ENCODE measurements at places on chromosomes 12 and 14.

GRCh38 chr14:22752422-22752821 lies 14.1 kb upstream of the OXA1L start:
- DNase-seq = no peak

DNA sequence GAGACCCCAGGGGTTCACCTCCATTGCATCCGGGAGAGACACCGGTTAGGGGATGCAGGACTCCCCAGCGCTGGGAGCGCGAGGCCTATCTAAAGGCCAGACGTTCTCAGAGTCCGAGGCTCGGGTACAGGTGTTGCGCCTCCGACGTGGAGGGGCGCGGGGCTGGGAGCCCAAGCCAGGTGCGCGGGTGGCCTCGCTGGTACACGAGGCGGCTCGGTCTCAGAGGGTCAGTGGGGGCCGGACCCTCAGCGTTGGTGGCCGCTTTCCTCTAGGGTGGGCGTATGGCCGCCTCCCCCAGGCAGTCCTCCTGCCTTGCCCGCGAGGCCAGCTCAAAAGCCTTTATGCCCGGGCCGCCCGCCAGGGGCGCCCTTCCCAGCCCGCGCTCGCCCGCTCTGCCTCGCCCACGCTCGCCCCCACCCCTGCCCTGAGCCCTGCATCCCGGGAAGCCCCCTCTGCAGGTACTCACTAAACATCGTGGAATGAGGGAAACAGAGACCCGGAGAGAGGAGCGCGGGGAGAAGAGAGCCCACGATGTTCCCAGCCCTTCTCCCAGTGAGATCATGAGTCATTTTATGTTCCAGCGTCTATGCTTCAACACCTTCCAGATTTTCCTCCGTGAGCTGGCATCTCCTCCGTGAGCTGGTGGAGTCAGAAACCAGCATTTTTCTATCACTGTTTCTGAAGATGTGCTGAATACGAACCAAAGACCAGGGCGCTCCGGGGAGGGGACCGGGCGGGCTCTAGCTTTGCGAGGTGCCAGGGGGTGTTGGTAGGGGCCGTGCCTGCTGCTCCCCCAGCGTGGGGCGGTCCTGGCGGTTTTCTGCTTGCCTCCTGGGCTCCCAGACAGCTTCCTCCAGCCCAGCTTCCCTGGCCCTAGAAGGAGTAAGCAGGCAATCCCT lies 73.8 kb downstream of the DIO3 start:
- DNase-seq = no peak

DNA sequence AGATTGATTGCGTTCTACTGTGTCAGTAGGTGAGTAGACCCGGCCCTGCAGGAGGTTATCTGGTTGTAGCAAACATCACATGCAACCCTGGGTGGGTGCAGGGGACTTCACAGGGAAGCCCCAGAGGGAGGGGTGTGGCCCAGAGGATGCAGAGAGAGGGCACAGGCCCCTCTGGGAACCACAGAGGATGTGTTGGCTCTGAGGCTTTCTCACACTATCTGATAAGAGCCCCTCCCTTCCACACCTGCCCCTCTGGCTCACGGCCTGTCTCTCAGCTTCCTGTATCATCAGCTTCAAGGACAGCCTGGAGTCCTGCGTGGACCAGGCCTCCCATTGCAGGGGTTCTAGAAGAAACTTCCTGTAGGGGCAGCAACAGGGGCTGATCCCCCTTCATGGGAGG lies 101.9 kb downstream of the RIN3 start:
- DNase-seq = peak; percentile 74

GRCh38 chr14:50249136-50249775 lies 17.9 kb upstream of the SOS2 start:
- no peak for DNase-seq

DNA sequence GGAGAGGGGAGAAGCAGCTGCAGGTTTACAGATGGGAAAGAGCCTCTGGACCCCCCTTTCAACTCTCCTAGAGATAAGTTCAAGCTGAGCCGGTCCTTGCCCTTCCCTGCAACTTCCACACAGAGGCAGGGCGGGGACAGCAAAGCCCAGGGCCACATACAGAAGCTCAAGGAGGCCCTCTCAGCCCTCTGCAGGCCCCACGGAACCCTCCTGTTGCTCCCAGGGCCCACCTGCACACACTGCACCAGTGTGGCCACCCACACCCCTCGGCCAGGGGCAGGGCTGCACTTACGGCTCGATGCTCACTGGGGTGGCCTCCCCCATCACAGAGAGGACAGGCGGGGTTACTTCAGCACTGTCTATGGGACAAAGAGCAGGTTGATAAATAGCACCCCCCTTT lies 13.0 kb upstream of the PNMA1 start:
- DNase-seq = no peak

GRCh38 chr12:20567413-20567812 lies 127.7 kb upstream of the SLCO1C1 start:
- DNase-seq = no peak

DNA sequence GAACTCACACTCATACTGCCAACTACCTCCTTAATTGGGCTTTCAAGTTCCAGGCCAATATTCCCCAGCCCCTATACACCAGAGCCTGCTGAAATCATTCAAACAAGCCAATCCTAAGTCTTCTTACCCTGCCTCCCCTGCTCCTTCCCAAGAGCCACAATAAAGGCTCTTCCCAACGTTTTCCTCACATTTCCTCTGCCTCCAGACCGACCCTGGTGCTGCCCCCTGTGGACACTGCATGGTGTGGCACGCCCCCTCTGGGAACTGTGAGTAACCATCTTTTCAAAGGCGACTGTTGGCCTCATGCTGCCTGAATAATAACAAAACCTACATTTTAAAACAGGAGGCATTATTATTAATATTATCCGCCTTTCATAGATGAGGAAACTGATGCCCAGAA lies 111.6 kb upstream of the NOS1 start:
- DNase-seq = no peak

DNA sequence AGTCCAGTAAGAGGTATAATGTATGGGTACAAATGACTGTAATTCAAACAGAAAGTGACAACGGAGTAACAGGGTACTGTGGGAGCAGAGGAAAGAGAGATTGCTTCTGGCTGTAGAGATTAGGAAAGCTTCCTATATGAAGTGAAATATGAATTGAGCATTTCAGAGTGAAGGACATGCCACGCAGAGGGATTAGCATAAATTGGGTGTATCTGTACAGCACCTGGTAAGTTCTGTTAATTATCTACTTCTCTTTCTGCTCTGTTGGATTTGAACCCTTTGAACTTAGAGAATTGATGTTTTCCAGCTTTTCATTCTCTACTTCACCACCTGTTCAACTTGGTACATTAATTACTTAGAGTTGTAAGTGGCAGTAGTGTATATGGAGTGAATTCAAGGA lies 8.8 kb downstream of the STK38L start:
- DNase-seq = no peak

GRCh38 chr12:46608431-46609272 lies 217.1 kb downstream of the SLC38A4 start:
- DNase-seq = no peak

- no peak for DNase-seq
These were observed 6.6 kb downstream of the PPP4R4 start for GRCh38 chr14:94180655-94181271.

GRCh38 chr12:128690641-128691040 lies 133.1 kb downstream of the SLC15A4 start:
- no peak for DNase-seq

GRCh38 chr12:55495490-55495889 lies 3.3 kb downstream of the OR6C68 start:
- DNase-seq = no peak

DNA sequence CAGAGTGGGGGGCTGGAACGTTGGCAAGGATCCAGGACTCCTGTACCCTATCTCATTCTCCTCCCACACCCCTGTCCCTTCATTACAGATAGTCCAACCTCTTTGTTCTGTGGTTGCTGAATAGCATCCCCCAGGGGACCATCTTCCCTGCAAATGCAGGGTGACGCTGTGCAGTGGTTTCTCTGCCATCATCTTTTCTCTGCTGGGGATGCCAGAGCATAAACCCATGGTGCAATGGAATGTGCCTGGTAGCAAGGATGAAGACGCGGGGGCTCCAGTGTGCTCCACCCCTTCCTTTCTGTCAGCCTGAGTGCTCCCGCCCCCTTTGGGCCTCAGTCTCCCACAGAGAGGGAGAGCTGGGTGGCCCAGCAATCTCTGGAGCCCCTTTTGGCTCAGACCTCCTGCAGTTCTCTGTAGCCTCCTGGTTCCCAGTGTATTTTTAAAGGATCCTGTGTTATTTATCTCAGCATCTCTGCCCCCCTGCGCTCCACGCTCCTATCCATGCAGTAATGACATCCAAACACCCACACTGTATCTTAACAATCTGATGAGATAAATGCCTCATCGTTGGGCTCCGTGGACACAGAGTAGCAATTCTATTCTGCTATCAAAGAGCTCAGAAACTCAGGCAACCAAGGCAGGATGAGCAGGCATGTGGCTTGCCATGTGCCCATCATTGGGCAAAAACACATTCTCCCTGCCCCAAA lies 212.8 kb downstream of the CACNA1C start:
- no peak for DNase-seq

DNA sequence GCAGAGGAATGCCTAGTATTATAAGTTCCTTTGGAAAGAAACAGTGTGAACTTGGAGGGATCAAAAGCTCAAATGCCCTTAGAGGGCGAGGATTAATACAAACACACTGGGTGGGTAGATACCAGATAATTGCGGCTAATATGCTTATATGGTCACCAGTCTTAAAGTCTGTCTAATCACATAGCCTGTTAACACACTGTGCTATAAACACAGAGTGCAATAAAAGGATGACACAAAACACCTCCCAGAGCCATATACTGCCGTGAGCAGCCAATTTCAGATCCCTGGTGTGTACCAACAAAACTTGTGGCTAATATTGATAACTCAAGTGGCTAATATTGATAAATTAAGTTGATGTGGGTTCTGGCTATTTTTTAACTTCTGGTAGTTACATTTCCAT lies 1.7 kb upstream of the IL26 start:
- no peak for DNase-seq

DNA sequence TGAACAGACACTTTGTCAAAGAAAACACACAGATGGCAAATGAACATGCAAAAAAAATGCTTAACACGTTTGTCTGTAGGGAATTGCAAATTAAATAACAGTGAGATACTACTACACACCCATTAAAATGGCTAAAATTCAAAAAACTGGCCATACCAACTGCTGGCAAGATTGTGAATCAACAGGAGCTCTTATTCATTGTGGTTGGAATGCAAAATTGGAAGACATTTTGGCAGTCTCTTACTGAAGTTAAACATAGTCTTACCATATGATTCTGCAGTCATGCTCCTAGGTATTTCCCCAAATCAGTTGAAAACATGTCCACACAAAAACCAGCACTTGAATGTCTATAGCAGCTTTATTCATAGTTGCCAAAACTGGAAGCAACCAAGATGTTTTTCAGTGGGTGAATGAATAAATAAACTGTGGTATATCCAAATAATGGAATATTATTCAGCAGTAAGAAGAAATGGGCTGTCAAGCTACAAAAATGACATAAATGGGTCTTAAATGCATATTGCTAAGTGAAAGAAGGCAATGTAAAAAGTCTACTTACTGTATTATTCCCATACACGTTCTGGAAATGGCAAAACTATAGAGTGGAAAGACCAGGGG lies 91.4 kb downstream of the PLEKHA5 start:
- no peak for DNase-seq

DNA sequence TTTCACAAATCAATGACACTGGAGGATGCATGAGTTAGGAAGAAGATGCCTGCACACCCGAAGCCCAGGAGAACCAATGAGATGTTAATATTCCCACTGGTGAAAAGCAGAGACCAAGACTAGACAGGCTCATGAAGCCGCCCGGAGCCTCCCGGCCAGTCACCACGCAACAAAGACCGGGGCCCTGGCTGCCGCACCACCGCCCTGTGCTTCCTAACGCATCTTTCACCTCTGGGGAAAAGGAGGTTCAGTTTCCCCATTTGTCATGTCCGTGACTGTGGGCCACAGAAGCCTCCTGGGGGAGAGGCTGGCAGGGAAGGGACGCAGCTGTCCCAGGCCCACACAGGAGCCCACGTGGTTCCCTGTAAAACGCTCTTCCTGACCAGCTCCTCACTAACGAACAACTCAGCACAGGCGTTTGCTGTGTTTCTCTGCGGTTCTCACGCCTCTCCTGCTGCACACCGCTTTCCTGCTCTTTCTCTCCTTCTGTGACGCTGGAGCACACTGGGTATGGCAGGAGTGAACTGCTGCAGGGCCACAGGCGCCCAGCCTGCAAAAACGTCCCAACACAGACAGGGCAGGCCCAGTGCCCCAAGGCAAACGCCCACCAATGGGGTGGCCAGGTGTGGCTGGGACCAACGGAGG lies 10.8 kb downstream of the RIMBP2 start:
- DNase-seq = no peak

- DNase-seq = no peak
These were observed 875 bp downstream of the MFAP5 start for GRCh38 chr12:8661751-8662150.

- DNase-seq = no peak
These were observed 61.4 kb upstream of the MANSC4 start for GRCh38 chr12:27841392-27841882.

GRCh38 chr14:83251402-83251801 lies 1717.7 kb upstream of the SEL1L start:
- no peak for DNase-seq

DNA sequence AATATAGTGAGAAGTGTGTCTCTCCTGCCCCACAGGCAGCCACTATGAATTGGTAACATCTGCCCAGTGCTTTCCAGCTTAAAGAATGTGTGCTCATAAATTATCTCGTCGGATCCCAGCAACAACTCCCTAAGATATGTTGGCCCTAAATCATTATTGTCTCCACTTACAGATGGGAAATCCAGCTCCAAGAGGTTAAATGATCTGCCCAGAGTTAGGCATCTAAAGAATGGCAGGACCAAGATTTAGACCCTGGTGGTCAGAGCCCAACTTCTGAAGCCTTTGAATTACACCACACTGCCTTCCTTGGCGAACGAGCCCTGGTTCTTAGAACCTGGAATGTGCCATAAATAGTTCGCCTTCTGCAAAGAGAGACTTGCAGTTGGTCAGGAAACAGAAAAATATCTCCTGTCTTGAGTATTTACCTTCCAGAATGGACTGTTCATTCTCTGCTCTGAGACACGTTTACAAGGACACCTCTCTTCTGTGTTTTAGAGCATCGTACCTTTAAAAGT lies 20.1 kb upstream of the PLEK2 start:
- no peak for DNase-seq

DNA sequence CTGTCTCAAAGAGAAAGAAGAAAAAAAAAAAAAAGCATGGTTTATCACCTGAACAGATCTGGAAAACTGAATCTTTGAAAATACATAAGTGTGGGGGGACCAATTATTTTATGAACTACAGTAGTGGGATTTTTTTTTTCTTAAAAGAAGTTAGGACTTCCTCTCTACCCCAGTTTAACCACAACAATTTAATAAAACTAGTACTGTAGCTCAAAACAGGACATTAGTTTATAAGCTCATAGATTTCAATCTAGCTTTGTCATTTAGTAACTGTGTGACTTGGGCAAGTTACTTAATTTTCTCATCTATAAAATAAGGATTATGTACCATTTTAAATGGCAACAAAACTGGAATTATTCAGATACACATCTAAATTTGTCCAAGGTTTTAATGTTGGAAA lies 23.5 kb upstream of the ARID4A start:
- no peak for DNase-seq

All from activated gamma-delta T cell treated with anti-CD3 and anti-CD28 coated beads, Interleukin-2, amount 50 U/mL, for 16 hours (primary cell).